ENCODE measurements at places on chromosomes 11 and 22. TPM values are rescaled to one million over a fixed set of nuclear protein-coding genes. Genes with fewer than 3 reads are reported as not detected.

Gene SCGB1A1
- total RNA-seq = not detected

Gene TPH1
- 0.49 TPM for total RNA-seq

Gene SSTR3
- total RNA-seq = 2.3 TPM

Gene OR6A2
- total RNA-seq = 0.31 TPM

- no peak for DNase-seq
These were observed 32.8 kb downstream of the MS4A2 start for GRCh38 chr11:60121264-60121663.
